ENCODE measurements at places on chromosomes 13 and 19.
A peak's percentile ranks its signal among the peaks of the same experiment; 100 is the strongest.

DNA sequence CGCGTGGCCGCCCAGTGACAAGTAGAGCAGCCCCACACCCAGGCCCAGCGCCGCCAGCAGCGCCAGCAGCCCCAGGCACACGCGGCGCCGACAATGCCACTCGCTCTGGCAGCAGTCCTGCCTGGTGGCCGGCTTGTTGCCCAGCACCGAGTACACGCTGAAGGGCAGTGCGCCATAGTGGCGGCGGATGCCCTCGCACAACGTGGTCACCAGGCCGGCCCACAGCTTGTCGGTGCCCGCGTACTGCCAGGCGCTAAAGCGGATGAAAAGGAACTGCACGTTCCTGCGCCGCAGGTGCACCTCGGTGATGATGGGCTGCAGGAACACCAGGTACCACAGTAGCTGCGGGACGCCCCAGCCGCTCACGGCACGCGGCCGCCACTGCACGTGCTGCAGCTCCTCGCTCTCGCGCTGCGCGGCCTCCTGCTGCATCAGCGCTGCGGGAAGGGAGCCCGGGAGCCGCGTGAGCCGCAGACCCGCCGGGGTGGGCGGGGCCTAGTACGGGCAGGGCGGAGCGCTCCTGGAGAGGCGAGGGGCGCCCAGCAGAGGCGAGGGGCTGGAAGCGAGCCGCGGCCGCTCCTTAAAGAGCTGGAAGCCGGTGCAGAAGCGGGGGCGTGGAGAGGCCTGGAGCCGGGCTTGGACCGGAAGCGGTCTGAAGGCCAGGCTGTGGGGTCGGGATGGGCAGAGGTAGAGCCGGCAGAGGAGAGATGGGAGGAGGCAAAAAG lies 7.3 kb downstream of the NKPD1 start:
- DNase-seq: no peak

GRCh38 chr19:585551-586110 lies 4.0 kb upstream of the HCN2 start:
- DNase-seq: no peak

DNA sequence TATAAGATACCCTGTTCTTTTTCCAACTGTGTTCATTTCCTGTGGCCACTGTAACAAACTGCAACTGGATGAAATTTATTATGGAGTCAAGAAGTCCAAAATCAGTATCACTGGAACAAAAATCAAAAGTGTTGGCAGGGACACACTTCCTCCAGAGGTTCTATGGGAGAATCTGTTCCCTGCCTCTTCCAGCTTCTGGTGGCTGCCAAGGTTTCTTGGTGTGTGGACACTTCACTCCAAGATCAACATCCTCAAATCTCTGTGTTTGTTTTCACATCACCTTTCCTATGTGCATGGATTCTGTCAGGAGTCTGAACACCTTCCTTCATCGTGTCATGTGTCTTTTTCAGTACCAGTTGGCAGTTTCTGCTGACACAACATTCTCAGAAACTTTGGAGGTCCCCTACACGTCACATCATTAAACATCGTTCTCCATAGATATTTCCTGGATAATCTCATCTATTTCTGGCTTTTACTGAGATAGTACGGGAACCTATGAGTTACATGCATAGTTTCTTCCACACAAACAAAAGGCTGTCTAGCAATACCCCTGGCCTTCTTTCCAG lies 15.2 kb upstream of the EFNB2 start:
- no peak for DNase-seq

- DNase-seq: no peak
Measured at GRCh38 chr19:33157906-33158305, 26.0 kb downstream of the WDR88 start.

GRCh38 chr13:79935121-79935520 lies 405.8 kb downstream of the SPRY2 start:
- DNase-seq: no peak

GRCh38 chr13:51827254-51827653 lies 17.7 kb downstream of the TMEM272 start:
- DNase-seq: no peak

DNA sequence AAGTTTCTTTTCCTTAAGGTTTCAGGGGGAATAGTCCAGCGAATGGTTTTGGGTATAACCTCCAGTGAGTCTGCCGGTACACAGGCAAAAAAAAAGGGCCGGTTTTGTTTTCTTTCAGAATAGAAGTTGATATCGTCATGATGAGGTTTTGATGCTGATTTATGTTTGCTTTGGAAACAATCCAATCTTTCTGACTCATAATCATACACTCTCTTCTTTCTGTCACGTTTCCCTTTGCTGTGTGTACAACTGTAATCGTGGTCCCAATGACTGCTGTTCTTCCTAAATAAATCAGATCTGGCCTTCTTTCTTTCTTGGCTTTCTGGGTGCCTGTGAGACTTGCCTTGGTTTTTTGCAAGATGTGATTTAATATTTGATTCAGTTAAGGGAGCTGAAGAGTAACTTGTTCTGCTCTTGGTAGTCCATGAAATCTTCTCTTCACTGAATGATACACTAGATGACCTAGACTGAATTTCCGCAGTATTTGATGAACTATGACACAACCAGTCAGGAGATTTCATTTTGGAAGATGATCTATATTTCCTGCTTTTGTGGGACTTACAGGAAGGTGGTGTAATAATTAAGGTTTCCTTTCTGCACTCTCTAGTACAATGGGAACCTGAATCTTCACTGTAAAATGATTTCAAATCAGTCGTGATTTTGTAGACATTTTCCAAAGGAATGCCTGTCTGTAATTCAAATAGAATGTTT lies 34.9 kb upstream of the METTL21C start:
- DNase-seq: no peak

- no peak for DNase-seq
Measured at GRCh38 chr13:98941536-98941935, 36.3 kb downstream of the DOCK9 start.

GRCh38 chr19:42198676-42199439 lies 18.6 kb downstream of the DEDD2 start:
- DNase-seq: no peak

DNA sequence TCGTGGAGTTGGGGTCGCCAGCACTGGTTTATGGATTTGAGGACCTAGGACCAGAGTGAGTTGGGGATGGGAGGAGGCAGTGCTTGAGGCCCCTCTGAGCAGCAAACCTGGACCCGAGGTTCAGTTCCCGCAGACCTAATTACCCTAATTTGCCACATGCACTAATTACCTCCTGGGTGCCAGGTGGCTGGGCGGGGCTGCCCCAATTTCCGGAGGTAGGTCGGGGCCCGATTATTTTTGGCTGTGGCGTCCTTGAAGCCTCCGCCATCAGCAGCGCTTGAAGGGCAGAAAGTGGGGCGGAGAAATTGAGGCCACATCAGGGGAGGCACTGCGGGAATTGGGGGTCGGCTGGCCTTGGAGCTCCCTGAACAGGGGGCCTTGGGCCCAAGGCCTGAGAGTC lies 5.9 kb upstream of the HOMER3 start:
- DNase-seq: no peak

- no peak for DNase-seq
Measured at GRCh38 chr13:47845981-47846380, 155.1 kb downstream of the SUCLA2 start.

- no peak for DNase-seq
Measured at GRCh38 chr13:105116966-105117365, 1418.5 kb downstream of the EFNB2 start.

- DNase-seq: no peak
Measured at GRCh38 chr19:48907671-48908070, 7.6 kb downstream of the NUCB1 start.

DNA sequence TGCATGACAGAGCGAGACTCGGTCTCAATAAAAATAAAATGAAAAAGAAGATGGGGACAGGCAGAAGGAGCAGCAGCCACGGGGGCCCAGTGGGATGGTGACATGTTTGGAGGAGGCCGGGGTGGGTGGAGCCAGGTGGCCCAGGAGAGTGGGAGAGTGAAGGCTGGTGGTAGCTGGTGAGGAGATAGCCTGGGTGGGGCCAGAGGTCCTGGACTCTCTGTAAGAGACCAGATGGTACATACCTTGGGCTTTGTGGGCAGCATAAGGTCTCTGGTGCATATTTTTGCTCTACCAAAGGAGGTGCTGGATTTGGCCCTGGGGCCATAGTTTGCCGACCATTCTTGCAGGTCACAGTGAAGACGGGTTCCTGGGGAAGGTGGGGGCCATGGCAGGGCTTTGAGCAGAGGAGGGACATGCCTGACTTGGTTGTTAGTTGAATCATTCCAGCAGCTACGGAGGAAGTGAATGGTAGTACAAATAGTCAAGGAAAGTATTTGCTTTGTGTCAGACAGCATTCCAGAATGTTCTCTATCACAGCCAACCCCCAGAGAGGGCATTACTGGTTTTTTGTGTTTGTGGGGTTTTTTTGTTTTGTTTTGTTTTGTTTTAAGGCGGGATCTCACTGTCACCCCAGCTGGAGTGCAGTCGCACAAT lies 69.1 kb downstream of the ARHGEF18 start:
- DNase-seq: no peak

GRCh38 chr13:112213467-112214255 lies 146.7 kb downstream of the SOX1 start:
- peak; percentile 89 for DNase-seq

DNA sequence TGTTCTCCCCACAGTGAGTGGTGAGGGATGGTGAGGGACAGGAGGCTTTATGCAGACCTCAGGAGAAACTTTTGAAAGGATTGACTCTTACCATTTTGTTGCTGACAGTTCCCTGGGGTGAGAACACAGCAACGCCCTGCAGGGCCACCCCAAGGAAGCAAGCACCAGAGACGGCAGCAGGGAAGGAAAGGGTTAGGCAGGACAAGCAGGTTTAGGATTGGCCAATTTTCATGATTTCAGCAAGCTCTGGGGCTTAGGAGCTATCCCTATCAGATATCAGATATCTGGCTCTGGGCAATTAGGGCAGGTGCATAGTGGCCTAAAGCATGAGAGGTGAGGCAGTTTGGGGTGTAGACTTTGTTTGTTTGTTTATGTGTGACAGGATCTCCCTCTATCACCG lies 87.0 kb upstream of the LSM14A start:
- DNase-seq: no peak

DNA sequence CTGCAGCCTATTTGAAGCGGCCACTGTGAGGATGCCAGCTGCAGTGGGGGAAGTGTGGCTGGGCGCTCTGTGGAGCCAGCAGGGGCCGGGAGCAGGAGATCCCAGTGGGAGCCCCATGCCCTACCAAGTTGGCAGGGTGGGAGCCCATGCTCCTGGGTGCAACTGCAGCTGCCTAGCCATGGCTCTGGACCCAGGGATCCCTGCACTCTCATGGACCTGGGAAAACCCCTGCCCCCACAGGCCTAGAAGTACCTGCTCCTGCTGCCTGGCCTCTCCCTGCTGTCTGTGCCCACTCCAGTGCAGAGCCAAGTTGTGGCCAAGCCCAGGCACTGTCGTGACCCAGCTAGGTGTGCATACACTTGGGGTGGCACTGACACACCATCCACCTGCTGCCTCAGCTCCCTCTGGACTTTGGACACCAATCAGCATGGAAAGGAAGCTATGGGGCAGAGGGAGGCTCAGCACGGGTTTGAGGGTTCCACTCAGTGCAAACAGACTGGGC lies 20.9 kb downstream of the LIG4 start:
- DNase-seq: no peak

Measured in NCI-H510A (cell line).